ENCODE measurements at places on chromosomes 11 and 22. TPM values are rescaled to one million over a fixed set of nuclear protein-coding genes. Genes with fewer than 3 reads are reported as not detected.

Gene SGSM1
- not detected for total RNA-seq

Gene NXPE2
- 0.26 TPM for total RNA-seq

Gene SCGB1C1
- total RNA-seq = not detected

Gene OR8G5
- total RNA-seq = not detected

Gene OAF
- 6.3 TPM for total RNA-seq

Gene UCP2
- total RNA-seq = 148 TPM

Gene DNAJB7
- not detected for total RNA-seq

Gene TPBGL
- not detected for total RNA-seq

Gene ARRB1
- total RNA-seq = 23.0 TPM

Gene AAMDC
- total RNA-seq = 20.3 TPM

Gene OMP
- total RNA-seq = not detected

Gene SLC29A2
- 8.5 TPM for total RNA-seq

Gene UPK3A
- total RNA-seq = not detected

Gene SHANK2
- 4.0 TPM for total RNA-seq

Gene ELF5
- not detected for total RNA-seq

Gene KIF18A
- 3.0 TPM for total RNA-seq

Gene MS4A6E
- not detected for total RNA-seq

Gene GGTLC2
- total RNA-seq = not detected

Gene TSSK2
- total RNA-seq = not detected

Gene TP53AIP1
- not detected for total RNA-seq

Gene LYVE1
- not detected for total RNA-seq
